ENCODE measurements at places on chromosomes 4 and X.

GRCh38 chr4:120927801-120928409, 5.4 kb upstream of the PRDM5 start:
- no peak overlapping the region for H3K27ac ChIP-seq
- no peak overlapping the region for H3K4me3 ChIP-seq
- H3K36me3 ChIP-seq: no peaks in the 10 kb centered on the region
- H3K27me3 ChIP-seq: no peaks in the 10 kb centered on the region
- no peaks in the 10 kb centered on the region for H3K4me1 ChIP-seq

- DNase-seq: no peak
- no peaks in the 10 kb centered on the region for H3K36me3 ChIP-seq
- H3K4me1 ChIP-seq: no peaks in the 10 kb centered on the region
- H3K4me3 ChIP-seq: no peak overlapping the region
- no peaks in the 10 kb centered on the region for H3K27me3 ChIP-seq
Observed at GRCh38 chr4:43133566-43133965, 241.1 kb downstream of the GRXCR1 start.

- peaks cover 2% of the 10 kb centered on the region for H3K27me3 ChIP-seq
- H3K27ac ChIP-seq: no peak overlapping the region
- no peak for DNase-seq
- no peaks in the 10 kb centered on the region for H3K4me1 ChIP-seq
- H3K4me3 ChIP-seq: no peak overlapping the region
Observed at GRCh38 chr4:110681381-110681780, 58.5 kb upstream of the PITX2 start.

DNA sequence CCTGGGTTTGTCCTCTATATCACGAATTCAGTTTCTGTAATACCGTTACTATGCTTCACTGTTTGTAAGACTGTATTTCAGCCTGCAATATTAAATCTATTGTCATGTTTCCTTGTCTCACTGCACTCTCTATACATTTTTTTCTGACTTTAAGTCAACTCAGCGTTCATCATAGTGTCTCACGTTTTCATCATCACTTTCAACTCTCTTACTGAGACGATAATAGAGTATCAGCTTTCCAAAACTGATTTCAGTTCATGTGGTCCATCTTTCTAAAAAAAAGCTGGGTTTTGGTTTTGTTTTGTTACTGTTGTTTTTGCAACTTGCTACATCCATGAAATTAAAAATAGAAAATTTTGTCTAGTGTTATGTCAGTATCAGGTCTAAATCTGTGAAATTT, 147.7 kb downstream of the TMEM47 start:
- no peaks in the 10 kb centered on the region for H3K4me1 ChIP-seq
- no peaks in the 10 kb centered on the region for H3K36me3 ChIP-seq
- H3K27ac ChIP-seq: no peak overlapping the region
- no peaks in the 10 kb centered on the region for H3K27me3 ChIP-seq
- no peak for DNase-seq

GRCh38 chr4:33437406-33437805, 2717.2 kb downstream of the PCDH7 start:
- no peaks in the 10 kb centered on the region for H3K4me1 ChIP-seq
- no peaks in the 10 kb centered on the region for H3K27me3 ChIP-seq
- H3K27ac ChIP-seq: no peak overlapping the region
- no peak overlapping the region for H3K4me3 ChIP-seq

- H3K4me1 ChIP-seq: no peaks in the 10 kb centered on the region
- H3K4me3 ChIP-seq: no peak overlapping the region
- no peaks in the 10 kb centered on the region for H3K27me3 ChIP-seq
Observed at GRCh38 chr4:131091896-131092295, 1995.9 kb downstream of the C4orf33 start.
